ENCODE measurements at places on chromosomes 2 and 18.

- no peak for DNase-seq
Observed at GRCh38 chr2:236093134-236093533, 75.1 kb downstream of the GBX2 start.

- no peak for DNase-seq
Observed at GRCh38 chr18:75937306-75937705, 509.8 kb upstream of the SMIM21 start.

DNA sequence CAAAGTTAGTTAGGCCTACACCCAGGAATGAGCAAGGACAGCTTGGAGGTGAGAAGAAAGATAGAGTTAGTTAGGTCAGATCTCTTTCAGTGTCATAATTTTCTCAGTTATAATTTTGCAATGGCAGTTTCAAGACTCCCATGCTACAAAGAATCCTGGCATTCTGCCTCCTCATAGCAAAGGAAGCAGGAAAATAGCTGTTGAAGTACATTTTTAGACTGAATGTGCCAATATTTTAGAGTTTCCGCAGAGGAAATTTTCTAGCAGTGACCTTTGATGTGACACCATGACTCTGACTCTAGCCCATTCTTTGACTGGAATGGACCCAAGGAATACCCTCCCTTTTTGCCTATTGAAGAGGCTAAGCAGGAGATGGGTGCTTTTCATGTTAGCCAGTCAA is 371.7 kb downstream of the PIK3C3 start:
- no peak for DNase-seq

DNA sequence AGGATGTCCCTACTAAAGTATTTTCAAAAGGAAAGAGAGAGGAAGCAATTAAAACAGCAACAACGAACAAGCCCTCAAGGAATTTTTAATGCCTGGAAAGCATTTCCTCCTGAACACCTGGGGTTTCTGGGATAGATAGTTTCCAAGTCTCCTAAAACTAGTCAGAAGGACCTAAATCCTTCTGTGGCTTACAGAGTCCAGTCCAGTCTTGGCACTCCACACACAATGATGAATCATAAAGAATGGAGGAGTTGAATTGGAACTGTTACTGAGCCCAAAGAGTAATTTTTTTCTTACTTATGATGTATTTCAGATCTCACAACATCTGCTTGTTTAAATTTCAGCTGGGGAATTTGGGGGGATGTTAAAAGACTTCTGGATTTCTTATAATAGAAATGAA is 144.6 kb upstream of the SETBP1 start:
- DNase-seq: no peak

DNA sequence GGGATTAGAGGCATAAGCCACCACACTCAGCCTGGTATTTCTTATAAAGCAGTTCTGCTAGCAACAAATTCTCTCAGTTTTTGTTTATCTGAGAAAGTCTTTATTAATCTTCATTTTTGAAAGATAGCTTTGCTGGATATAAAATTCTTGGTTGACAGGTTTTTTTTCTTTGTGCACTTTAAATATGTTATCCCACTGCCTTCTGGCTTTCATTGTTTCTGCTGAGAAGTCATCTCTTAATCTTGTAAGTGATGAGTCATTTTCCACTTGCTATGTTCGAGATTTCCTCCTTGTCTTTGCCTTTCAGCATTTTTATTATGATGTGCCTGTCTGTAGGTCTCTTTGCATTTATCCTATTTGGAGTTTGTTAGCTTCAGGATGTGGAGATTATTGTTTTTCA is 5.9 kb upstream of the ELAC1 start:
- DNase-seq: peak; percentile 9

DNA sequence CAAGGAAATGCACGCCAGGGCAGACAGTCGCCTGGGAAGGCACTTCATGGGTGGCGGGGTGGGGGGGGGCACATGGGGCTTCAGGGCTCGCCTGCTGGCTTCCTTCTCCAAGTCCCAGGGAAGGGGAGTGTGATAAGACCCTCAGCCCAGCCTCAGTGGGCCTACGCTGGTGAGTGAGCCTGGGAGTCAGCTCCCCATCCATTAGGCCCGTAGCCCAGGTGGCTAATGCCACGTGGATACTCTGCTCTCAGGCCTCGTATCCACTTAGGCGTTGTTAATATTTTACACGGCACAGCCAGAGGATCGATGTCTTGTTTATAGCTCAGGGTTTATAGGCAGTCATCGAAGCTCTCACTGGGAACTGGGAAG is 47.1 kb downstream of the KCNIP3 start:
- no peak for DNase-seq

GRCh38 chr2:20175931-20176330 is 49.0 kb downstream of the SDC1 start:
- no peak for DNase-seq

DNA sequence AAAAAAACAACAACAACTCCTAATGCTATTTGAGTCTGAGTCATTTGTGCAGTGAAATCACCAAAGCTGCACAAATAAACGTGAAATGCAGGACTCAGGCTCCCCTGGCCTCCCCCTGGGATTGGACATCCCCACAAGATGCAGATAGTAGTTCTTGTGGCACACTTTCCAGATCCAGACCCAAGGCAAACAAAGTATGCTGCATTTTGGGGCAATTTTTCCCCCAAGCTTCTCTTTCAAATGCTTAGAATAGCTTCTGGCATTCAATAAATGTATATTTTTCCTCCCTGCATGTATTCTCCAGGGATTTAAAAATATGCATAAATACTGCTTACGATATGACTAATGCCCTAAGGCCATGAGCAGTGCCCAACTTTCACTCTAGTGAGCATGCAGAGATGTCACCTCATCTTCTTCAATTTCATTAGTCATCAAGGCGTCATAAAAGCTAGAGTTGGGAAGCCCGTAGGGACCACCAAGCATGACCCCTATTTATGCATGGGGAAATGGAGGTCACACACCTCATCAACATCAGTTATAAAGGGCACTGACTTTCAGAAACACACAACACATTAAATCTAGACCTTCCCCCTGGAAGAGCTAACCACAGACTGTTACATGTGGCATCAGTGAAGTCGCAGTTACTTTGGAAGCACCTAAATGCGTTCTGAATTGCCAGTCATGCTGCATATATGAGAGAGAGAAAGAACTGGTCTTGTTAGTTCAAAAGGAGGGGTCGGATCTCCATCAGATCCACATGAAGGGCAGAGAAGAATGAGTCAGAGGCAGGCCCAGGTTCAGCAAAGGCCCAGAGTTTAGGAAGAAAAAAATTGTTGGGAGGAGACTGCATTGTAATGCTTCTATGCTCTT is 374.1 kb downstream of the LPIN1 start:
- DNase-seq: no peak

- no peak for DNase-seq
Observed at GRCh38 chr18:78770139-78770822, 209.3 kb upstream of the SALL3 start.

DNA sequence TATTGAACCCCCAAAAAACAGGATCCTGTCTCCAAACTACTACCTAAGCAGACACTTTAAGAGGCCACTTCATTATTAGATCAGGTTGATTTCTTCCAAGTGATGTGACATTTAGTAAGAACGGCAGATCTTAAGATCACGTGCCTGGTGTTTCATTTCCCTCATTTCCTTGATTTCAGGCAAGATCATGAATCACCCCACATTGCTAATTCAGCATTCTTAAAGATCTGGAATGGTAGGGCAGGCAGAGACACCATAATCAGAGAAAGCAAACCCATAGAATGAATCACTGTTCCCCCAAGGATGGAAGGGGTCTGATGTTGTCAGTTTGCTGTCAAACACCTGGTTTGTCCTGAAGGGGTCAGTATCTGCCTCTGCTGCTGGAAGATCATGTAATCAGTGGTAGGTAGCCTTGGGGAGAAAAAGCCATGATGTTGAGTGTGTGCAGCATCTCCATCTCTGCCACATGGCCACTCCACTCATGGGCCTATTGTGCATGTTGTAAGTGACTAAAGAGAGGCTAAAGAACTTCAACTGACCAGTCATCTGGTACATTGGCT is 133.9 kb downstream of the ARHGAP15 start:
- no peak for DNase-seq
